ENCODE measurements at places on chromosomes 11 and 22. TPM values are rescaled to one million over a fixed set of nuclear protein-coding genes. Genes with fewer than 3 reads are reported as not detected.

The SCGB2A2 gene
- total RNA-seq = not detected

The LUZP2 gene
- not detected for total RNA-seq

The SLC6A5 gene
- total RNA-seq = not detected

The DDTL gene
- 4.6 TPM for total RNA-seq

The WT1 gene
- total RNA-seq = not detected

The CREB3L1 gene
- 3.6 TPM for total RNA-seq

The FAT3 gene
- total RNA-seq = 2.7 TPM

The GSTT2 gene
- total RNA-seq = 0.39 TPM

The MAPK8IP1 gene
- total RNA-seq = 263 TPM

The ZBTB16 gene
- total RNA-seq = 405 TPM

The OR52I1 gene
- not detected for total RNA-seq

The SLC22A12 gene
- total RNA-seq = 0.30 TPM

The TTC36 gene
- total RNA-seq = 2.9 TPM

The SGSM1 gene
- 1.5 TPM for total RNA-seq

The ADM2 gene
- not detected for total RNA-seq

The SCO2 gene
- 3.3 TPM for total RNA-seq

The SLC25A18 gene
- 5.0 TPM for total RNA-seq

The USH1C gene
- not detected for total RNA-seq
